ENCODE measurements at places on chromosomes 5 and 9.

DNA sequence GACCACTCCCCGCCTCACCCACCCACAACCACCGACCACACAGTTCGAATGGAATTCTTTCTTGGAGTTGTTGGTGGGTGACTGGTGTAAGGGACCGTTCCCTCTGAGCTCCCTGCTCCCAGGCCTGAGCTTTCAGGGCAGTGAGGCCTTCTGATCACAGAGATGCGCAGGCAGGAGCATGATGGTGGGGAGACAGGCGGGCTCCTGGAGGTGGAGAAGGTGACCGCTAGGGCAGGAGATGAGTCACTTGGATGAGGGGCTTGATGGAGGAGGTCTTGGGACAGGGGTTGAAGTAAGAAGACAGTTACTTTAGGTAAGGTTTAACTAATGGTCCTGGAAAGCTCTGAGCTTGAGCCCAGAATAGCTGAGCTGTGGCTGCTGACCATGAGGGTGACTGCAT is 88.5 kb downstream of the HSPA4 start:
- no peak for DNase-seq

DNA sequence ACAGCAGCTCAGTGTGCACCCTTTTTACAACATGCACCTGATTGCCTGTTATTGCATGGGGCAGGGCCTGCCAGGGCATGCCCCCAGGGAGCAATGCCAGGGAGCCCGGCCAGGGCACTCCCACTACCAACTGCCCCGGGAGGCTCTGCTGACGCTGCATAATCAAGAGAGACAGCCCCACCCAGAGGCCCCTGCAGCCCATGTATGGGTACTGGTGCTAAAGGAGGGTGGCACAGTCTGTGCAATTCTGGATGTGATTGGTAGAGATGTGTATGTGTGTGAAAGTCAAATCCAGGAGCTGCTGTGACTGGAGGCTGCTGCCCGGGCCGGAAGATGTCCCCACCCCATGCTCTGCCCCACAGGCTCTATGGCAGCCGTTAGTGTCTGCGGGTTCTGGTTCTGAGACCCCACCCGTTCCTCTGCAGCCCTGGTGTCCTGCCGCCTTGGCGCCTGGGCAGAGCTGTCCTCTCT is 3.9 kb upstream of the NEURL1B start:
- no peak for DNase-seq

DNA sequence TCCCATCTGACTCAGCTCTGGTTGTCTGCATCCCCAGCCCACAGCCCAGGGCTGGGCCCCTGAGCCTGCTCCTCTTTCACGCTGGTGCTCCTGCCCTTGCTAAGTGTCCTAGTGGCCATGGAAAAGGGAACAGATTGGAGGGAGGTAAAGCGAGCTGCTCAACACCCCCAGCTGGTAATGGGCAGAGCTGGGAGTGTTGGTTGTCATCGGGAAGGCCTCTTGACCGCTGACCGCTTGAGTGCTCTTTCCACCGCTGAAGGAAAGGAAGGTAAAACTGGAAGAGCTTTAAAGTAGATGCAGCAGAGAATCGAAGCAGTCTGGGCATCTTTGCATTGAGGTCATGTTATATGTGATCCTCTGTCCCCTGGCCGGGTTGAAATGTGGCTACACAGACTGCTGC is 60.2 kb downstream of the CRB2 start:
- DNase-seq = no peak

GRCh38 chr5:152376886-152377285 is 28.2 kb downstream of the NMUR2 start:
- DNase-seq = no peak

GRCh38 chr9:35599763-35600604 is 5.1 kb upstream of the TESK1 start:
- DNase-seq = no peak

GRCh38 chr9:88583901-88584596 is 49.1 kb downstream of the NXNL2 start:
- DNase-seq = no peak

DNA sequence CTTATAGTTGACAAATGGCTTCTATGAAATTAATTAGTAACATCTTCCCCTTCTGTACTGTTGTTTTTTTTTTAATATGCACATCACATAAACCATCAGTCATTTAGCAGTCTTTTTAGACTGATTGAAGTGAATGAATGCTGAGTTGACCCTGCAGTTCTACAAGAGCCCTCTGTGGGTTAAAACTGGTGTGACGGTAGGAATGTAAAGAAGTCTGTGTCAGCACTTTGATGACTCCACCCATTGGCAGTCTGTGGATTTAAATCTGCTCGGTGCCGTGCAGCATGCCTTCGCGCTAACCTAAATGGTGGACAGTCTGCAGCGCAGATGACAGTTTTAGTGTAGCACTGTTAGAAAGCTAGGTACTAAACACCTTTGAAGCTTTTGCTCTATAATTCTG is 3.1 kb downstream of the GTF3C4 start:
- no peak for DNase-seq

DNA sequence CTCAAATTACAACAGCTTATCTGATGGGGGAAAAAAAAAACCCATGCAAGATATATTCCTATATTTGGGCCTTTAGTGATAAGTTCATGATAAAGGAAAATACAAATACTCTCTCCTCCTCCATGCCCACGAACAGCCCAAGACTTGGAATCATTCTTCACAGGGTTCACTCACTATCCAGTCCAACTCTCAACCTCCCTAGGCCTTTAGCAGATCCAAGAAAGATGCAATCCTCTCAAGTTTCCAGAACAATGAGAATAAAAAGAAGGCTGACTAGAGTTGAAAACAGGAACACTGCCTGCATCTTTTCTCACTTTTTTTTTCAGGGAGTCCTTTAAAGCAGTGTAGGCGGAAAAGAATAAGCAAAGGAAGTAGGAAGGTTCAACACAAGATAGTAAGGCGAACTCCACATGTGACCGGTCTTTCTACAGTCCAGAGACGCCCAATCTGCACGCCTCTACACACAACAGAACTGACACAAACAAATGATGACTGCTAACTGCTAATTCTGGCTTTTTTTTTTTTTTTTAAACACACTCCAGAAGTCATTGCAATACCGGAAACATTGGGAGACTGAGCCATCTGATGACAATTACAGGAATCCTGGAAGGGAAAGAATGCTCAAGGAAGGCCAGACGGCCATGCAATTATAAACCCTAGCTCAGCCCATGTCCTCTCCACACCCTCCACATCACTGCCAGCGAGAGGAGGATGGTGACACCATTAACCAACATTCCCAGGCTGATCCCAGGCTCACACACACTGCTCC is 75.4 kb downstream of the BNC2 start:
- no peak for DNase-seq

- no peak for DNase-seq
These were observed 5.9 kb upstream of the GADD45G start for GRCh38 chr9:89598926-89599325.

GRCh38 chr5:29758986-29759421 is 1434.5 kb upstream of the CDH6 start:
- no peak for DNase-seq

DNA sequence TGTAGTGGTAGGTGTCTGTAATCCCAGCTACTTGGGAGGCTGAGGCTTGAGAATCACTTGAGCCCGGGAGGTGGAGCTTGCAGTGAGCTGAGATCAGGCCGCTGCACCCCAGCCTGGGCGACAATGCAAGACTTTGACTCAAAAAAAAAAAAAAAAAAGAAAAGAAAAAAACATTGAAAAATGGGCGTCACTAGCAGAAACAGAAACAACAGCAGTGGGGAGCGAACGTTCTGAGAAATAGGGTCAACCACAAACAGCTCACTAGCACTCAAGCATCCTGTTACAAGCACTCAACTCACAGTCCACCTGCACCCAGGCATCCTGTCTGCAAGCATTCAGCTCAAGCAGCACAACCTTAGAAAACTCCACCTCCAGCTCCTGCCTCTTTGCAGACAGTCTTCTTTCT is 17.2 kb downstream of the TRIM14 start:
- DNase-seq = peak; percentile 80
